ENCODE measurements at places on chromosomes 3 and 15.

DNA sequence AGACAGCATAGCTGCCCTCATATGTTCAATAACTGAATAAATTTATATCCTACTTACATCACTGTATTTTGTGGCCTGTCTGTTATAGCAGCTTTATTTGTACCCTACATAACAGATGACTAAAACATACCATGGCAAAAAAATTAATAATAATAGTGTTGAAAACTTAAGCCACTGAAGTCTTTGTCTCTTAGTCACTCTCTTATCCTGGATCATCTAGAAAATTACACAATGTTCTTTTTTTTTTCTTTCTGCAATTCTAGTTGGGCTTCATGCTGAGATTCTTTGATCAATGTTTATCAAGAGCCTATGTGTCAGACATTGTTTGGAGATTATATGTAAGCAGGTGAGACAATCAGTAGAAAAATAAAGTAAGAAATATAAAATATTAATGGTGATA is 519.3 kb upstream of the ARPP21 start:
- no peak for DNase-seq

GRCh38 chr3:71217640-71218222 is 365.8 kb downstream of the FOXP1 start:
- DNase-seq, result no peak

- DNase-seq, result no peak
These were observed 4.9 kb downstream of the ISL2 start for GRCh38 chr15:76341366-76342057.

DNA sequence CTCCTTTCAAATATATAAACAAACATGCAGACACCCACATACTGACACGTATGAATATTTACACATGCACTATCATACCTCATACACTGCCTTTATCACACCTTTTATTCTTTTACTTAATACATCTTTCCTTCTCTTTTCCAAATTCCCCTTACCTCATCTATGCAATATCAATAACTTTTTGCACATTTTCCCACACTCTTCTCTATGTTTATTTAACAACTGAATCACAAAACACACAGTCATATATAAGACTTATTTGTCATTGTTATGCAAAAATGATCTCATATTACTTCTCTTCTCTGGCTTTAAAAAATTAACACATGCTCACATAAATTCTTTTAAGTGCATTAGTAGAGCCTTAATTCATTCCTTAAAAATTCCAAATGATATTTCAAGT is 461.4 kb downstream of the DIPK2A start:
- DNase-seq, result no peak

Data from activated naive CD8-positive, alpha-beta T cell treated with anti-CD3 and anti-CD28 coated beads, Interleukin-2, amount 50 U/mL, for 16 hours (primary cell).